ENCODE measurements at places on chromosomes 6 and 20. TPM values are rescaled to one million over a fixed set of nuclear protein-coding genes. Genes with fewer than 3 reads are reported as not detected.

The NDUFAF4 gene
- 64.6 TPM for total RNA-seq

DNA sequence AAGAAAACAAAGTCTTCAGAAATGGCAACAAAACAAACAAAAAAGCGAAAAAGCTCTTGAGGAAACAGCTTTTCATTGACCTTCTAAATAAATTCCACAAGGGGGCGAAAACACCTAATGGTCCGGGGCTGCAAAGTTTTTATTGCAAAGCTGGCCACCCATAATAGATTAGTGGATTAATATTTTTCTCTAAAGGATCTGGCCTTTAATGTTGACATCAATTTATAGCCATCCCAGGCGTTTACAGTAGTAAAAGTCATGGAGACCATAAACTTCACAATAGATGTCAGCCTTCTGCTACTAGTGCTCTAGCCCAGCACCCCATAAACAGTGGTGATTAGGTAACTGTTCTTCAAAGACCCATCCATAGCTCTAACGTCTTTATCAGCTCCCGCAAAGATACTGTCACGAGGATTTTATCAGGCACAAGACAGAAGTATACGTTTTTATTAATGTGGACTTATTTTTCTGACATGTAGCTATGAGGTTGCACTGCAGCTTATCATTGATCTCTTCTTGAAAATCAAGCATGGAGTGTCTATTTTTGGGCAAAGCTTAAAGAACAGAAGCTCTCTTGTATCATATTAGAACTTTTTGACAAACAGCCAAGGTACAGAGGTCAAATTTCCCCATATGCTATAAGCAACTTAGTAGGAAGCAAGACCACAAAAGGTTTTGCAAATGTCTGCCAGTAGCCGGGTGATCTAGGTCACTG lies 4.7 kb downstream of the CITED2 start:
- H3K4me1 ChIP-seq = peaks cover 38% of the 10 kb centered on the region
- H3K36me3 ChIP-seq = peaks cover 28% of the 10 kb centered on the region
- H3K27me3 ChIP-seq = no peaks in the 10 kb centered on the region
- H3K4me3 ChIP-seq = peak overlapping the region; percentile 27
- peak overlapping the region; percentile 79 for H3K27ac ChIP-seq
- DNase-seq = peak; percentile 22

The HAO1 gene
- total RNA-seq = not detected

The LY6G5C gene
- 2.3 TPM for total RNA-seq

- H3K27ac ChIP-seq = no peak overlapping the region
- DNase-seq = no peak
- no peaks in the 10 kb centered on the region for H3K36me3 ChIP-seq
- no peaks in the 10 kb centered on the region for H3K27me3 ChIP-seq
These were observed 361.0 kb upstream of the SULF2 start for GRCh38 chr20:48146308-48146707.

- no peak for DNase-seq
- peaks cover 19% of the 10 kb centered on the region for H3K27me3 ChIP-seq
- no peak overlapping the region for H3K4me3 ChIP-seq
- no peaks in the 10 kb centered on the region for H3K4me1 ChIP-seq
- H3K36me3 ChIP-seq = no peaks in the 10 kb centered on the region
These were observed 30.0 kb downstream of the GRM4 start for GRCh38 chr6:34115915-34116314.

The HDGFL1 gene
- not detected for total RNA-seq

DNA sequence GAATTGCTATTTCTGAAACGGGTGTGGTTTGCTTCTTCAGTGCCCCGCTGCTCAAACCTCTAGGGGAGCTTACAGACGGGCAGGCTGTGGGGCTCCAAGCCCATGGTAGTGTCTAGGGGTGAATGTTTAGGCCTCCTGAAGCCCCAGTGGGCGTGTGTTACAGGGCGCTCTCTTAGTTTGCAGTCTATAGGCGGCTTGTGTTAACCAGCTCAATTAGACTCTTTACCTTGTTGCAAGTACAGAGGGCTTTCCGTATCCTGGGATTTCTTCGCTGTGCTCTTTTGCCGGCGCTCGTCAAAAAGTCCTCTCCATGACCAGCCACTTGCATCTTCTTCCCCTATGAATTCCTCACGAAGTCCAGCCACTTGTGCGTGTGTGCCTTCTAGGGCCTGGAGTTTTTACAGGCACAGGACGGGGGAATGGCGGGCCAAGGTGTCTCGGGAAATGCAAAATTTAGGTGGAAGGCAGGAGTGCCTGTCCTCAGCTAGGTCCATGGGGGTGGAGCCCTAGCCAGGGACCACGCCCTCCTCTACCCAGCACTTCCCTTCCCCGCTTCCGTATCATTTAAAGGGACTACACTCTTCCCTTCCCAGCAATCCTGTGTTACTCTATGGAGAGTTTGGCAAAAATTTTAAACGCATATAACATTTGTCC lies 94.5 kb downstream of the HTR1B start:
- no peaks in the 10 kb centered on the region for H3K36me3 ChIP-seq
- no peak overlapping the region for H3K27ac ChIP-seq
- no peak for DNase-seq
- H3K4me1 ChIP-seq = no peaks in the 10 kb centered on the region
- H3K4me3 ChIP-seq = no peak overlapping the region

The LRRC1 gene
- total RNA-seq = 1.9 TPM

GRCh38 chr20:63408684-63409046 lies 47.5 kb upstream of the CHRNA4 start:
- DNase-seq = no peak
- no peak overlapping the region for H3K27ac ChIP-seq
- H3K4me1 ChIP-seq = peaks cover 3% of the 10 kb centered on the region
- H3K27me3 ChIP-seq = peaks cover 2% of the 10 kb centered on the region

- H3K27ac ChIP-seq = no peak overlapping the region
- peaks cover 9% of the 10 kb centered on the region for H3K36me3 ChIP-seq
- H3K27me3 ChIP-seq = no peaks in the 10 kb centered on the region
- H3K4me3 ChIP-seq = no peak overlapping the region
- no peak for DNase-seq
These were observed 23.8 kb downstream of the TAF11 start for GRCh38 chr6:34864007-34864406.

DNA sequence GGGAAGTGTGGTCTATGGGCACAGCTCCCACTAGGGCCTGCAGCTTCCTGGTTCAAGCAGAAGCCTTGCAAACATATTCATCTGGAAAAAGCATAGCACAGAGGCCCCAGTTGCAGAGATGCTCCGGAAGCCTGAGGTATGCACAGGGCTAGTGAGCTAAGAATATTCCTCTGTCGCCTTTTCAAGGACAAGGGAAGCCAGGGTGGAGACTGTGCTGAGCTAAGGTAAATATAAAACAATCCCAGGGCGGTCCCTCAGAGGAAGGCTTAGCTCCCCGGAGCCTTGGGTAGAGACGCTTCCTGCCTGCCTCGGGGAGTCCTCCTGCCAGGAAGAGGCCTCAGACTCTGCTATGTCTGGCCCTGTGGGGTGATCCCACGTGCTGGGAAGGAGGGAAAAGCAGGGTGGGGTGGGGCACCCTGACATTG lies 134.8 kb upstream of the FOXA2 start:
- no peak for DNase-seq
- no peak overlapping the region for H3K27ac ChIP-seq
- peaks cover 5% of the 10 kb centered on the region for H3K27me3 ChIP-seq
- no peaks in the 10 kb centered on the region for H3K4me1 ChIP-seq
- no peaks in the 10 kb centered on the region for H3K36me3 ChIP-seq
- no peak overlapping the region for H3K4me3 ChIP-seq

GRCh38 chr20:47795214-47795907 lies 10.1 kb upstream of the SULF2 start:
- H3K4me1 ChIP-seq = no peaks in the 10 kb centered on the region
- no peak overlapping the region for H3K27ac ChIP-seq
- no peak overlapping the region for H3K4me3 ChIP-seq
- H3K36me3 ChIP-seq = no peaks in the 10 kb centered on the region
- H3K27me3 ChIP-seq = no peaks in the 10 kb centered on the region

- no peaks in the 10 kb centered on the region for H3K27me3 ChIP-seq
- no peak overlapping the region for H3K4me3 ChIP-seq
- H3K27ac ChIP-seq = no peak overlapping the region
- peaks cover 2% of the 10 kb centered on the region for H3K36me3 ChIP-seq
- peaks cover 2% of the 10 kb centered on the region for H3K4me1 ChIP-seq
These were observed 333.8 kb downstream of the CDH26 start for GRCh38 chr20:60292001-60292520.

GRCh38 chr6:33339193-33339592 lies 21.6 kb upstream of the ZBTB22 start:
- peaks cover 8% of the 10 kb centered on the region for H3K4me1 ChIP-seq
- no peak overlapping the region for H3K4me3 ChIP-seq
- no peaks in the 10 kb centered on the region for H3K27me3 ChIP-seq

The LCA5 gene
- 0.07 TPM for total RNA-seq

GRCh38 chr6:139583420-139583819 lies 209.0 kb upstream of the CITED2 start:
- H3K36me3 ChIP-seq = no peaks in the 10 kb centered on the region
- H3K4me1 ChIP-seq = peaks cover 18% of the 10 kb centered on the region
- no peak overlapping the region for H3K27ac ChIP-seq
- H3K27me3 ChIP-seq = peaks cover 14% of the 10 kb centered on the region
